ENCODE measurements at places on chromosomes 7 and 10.

- no peak for DNase-seq
Measured at GRCh38 chr10:91610444-91610843, 22.4 kb downstream of the PPP1R3C start.

DNA sequence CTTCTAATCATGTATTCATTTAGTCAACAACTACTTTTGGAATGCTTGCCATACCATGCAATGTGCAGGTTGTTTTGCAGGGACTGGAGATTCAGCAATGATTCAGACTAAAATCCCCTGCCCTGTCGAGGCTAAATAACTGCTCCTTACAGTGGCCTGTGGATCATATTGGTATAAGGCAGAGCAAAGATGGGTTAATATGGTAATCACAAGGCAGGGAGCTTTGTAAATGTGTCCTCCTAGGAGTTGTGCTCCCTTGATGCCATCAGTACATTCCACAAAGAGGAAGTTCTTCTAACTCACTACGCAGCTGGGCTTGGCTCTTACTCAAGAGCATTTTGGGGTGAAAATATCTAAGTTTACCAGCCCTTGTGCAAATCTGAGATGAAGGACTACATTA lies 614 bp upstream of the IFIT2 start:
- DNase-seq, result no peak

- DNase-seq, result no peak
Measured at GRCh38 chr10:130739757-130740145, 571.8 kb downstream of the TCERG1L start.

GRCh38 chr10:73467206-73467605 lies 28.6 kb downstream of the PPP3CB start:
- no peak for DNase-seq

DNA sequence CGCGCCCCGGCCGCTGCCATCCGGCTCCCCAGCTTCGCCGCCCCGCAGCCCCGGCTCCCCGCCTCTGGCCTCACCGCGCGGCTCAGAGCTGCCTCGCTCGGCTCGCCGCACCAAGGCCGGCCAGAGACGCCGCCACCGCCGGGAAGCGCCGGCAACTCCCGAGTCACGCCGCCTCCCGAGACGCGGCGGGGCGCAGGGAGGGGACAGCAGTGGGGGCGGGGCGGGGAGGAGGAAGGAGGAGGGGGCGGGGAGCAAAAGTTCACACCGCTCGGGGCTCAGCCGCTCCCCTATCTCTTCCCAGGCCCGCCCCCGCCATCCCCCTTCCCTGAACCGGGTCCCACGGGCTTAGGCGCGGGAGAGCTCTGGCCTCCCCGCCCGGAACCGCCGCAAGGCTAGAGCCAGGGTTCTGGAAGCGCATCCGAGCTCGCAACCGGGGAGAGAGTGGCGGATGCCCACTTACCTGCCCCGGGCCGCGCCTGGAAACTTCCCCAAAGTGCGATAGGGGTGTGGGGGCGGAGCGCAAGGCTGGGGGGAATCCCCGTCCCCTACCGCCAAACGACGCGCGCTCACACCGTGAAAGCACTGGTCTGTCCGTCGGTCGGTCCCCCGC lies 1.0 kb downstream of the CHST15 start:
- DNase-seq, result peak; percentile 44

GRCh38 chr7:141785706-141786552 lies 4.1 kb upstream of the TAS2R5 start:
- DNase-seq, result no peak

DNA sequence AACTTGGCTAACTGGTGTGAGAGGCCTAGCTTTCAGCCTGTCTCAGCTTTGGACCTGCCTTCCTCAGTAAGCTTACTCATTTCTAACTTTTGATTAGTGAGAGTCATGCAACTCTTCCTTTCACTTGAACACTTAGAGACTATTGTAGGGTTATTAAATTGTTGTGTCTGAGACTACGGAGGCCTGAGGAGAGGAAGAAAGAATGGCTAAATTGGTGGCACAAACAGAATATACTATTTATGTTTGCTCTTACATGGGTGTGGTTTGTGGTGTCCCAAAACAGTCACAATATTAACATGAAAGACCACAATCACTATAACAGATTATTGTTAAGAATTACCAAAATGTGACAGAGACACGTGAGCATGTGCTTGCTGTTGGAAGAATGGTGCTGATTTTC lies 82.1 kb downstream of the TRIM24 start:
- no peak for DNase-seq

- no peak for DNase-seq
Measured at GRCh38 chr7:98536803-98537202, 80.3 kb upstream of the NPTX2 start.

DNA sequence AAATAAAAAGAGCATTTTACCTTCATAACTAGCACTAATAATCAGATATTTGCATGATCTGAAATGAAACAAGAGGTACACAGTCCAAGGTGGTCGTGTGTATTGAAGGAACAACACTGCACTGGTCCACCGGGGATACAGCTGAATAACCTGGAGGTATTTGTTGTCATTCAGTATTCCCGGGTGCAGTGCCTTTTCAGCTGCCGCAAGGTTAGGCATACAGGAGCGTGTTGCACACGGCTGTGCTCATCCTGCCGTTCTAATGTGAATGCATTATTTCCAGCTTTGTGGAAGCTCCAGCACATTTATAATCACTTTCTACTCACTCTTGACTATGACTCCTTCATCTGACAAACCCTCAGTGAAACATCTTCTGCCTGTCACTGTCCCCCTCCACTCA lies 377.8 kb downstream of the GFRA1 start:
- no peak for DNase-seq

All from liver (tissue), 10 donors.